ENCODE measurements at places on chromosomes 16 and 17.

GRCh38 chr17:75153780-75154194, 525 bp downstream of the JPT1 start:
- DNase-seq: no peak

DNA sequence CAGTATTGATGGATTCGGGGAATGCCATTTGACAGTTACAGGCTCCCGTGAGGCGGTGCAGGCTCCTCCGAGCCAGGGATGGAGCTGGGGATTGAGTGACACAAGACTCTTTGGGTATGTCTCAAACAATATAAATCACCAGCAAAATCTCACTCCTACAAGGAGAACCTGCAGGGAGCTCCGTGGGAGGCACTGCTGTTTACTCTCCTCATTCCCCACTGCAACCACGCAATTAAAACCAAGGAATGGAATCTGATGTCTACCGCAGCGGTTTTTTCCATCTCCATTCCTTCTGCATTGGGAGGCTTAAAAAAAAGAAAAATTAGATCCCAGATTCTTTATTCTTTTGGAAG, 157.9 kb downstream of the WWOX start:
- DNase-seq: no peak

DNA sequence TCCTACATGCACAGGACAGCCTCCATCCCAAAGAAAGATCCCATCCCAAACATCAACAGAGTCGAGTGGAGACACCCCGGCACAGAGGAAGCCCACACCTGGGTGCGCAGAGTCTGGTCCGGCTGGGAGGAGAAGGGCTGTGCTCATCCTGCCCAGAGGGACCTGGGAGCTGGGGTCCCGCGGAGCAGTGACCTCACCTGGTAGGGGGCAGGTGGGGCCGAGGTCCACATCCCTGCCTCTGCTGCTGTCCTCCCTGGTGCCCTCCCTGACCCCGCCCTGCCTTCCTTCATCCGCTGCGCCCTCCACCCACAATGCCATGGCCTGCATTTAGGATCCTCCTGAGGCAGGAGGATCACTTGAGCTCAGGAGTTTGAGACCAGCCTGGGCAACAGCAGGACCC, 2.9 kb downstream of the C16orf90 start:
- DNase-seq: no peak

GRCh38 chr17:80265205-80266068, 4.8 kb downstream of the RNF213 start:
- no peak for DNase-seq

- DNase-seq: no peak
These were observed 7.4 kb upstream of the CD300LD start for GRCh38 chr17:74599448-74599939.

DNA sequence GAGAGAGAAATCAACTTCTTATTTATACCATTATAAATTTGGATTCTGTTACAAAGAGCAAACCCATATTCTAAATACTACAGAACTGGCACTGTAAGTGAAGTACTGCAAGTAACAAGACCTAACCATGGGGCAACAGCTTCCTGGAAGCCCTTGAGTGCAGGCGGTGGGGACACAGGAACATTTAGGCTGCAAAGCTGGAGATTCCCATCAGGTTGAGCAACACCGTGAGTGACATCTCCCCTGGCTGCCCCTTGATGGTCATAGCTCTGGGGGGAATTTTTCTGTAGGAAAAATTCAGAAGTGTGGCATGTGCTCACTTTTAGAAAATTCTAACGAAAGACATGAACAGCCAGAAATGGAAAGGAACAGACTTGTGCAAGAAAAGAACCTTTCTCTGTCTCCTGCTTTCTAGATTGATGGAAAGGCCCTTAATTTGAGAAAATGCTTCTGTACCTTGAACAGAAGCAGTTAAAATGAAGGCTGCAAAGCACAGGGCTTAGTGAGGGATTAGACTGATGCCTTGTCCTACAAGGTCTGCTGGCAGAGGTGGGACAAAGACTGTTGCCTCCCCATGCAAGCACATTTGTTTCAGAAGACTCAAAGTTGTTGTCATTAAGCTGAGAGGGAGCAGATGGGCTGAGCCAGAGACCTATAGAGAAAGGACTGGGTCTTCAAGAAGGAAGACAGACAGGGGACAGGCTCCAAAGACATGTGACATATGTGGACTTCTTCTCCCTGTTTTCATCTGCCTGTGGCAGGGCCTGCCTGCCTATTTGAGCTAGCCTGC, 380.8 kb downstream of the SLC39A11 start:
- DNase-seq: no peak

Measured in stimulated activated CD8-positive, alpha-beta memory T cell treated with anti-CD3 and anti-CD28 coated beads, Interleukin-12 subunit alpha, Interleukin-12 subunit beta, amount 100 ng/mL, for 1 hour (primary cell).